Upper lobe of right lung (tissue), 1 donor: ENCODE measurements at places on chromosomes 6 and 20.

DNA sequence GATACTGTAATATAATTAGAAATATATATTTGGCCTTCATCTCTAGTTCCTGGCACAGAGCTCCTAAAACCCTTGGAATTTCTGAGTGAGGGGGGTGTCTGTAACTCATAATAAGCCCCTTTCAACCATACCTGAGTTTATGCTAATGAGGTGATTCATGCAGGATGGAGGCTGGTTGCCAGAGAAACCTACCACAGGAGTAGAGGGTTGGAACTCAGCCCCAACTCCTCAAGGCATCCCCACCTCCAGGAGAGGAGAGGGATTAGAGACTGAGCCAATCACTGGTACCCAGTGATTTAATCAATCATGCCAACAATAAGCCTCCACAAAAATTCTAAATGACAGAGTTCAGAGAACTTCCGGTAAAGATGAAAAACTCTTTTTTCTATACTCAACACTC lies 17.5 kb downstream of the UQCC1 start:
- DNase-seq, result no peak

GRCh38 chr6:45554591-45554990 lies 176.9 kb upstream of the SUPT3H start:
- no peak for DNase-seq

GRCh38 chr6:45681860-45682511 lies 304.3 kb upstream of the SUPT3H start:
- no peak for DNase-seq

GRCh38 chr6:148959008-148959407 lies 212.2 kb downstream of the UST start:
- DNase-seq, result no peak

DNA sequence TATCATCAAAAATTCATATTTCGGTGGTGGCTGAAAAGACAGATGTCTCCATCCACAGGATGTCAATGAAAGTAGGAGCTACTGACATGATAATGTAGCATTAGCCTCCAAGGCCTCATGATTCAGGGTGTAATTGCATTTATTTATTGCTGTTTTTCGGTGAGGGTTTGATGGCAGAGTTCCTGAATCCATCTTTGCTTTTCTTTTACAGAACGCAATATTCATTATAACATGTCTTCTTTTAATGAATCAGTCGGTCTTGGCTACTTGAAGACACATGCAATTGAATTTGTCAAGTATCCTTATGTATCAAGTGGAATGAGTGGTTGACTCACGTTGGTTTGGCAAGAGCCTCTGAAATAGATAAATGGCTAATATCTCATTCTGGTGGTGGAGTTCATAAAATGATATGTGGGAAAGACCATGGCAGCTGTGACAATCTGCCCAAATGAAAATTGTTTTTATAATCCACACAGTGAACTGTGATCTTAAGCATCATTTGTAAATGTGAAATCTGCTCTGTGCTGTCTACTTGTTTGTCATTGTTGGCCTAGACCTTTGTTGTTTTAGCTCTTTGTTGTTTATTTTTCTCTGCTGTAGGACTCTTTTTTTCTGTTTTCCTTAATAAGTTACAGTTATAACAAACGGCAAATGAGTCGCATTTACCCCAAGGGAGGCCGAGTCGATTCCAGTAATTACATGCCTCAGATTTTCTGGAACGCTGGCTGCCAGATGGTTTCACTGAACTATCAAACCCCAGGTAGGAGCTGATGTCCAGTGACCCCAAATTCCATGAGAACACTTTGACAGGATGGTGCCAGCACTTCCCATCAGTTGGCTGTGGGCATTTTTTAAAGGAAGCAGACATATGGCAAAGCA lies 105.7 kb upstream of the LAMP5 start:
- no peak for DNase-seq

GRCh38 chr20:17935186-17935585 lies 33.4 kb downstream of the SNX5 start:
- DNase-seq, result no peak

GRCh38 chr20:5153612-5154542 lies 27.1 kb downstream of the CDS2 start:
- DNase-seq, result no peak

DNA sequence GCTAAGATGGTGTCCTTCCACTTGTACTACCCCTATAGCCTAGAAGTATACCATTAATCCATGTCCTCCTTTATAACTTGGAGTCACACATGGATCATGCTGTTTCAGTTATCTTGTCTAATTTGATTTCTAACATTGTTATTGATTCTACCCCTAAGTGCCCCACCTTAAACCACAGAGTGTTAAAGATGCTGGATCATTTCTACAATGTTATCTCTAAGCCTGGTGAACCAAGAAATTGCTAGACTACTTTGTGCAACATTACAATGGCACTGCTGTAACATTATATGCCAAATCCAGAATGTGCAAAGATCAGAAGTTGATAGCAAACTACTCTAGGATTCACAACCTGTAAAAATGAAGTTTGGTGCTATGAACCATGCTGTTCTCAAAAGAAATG lies 1.7 kb downstream of the CGA start:
- no peak for DNase-seq

GRCh38 chr20:8291873-8292272 lies 159.8 kb downstream of the PLCB1 start:
- no peak for DNase-seq

GRCh38 chr6:157070403-157071107 lies 252.8 kb downstream of the TMEM242 start:
- no peak for DNase-seq

DNA sequence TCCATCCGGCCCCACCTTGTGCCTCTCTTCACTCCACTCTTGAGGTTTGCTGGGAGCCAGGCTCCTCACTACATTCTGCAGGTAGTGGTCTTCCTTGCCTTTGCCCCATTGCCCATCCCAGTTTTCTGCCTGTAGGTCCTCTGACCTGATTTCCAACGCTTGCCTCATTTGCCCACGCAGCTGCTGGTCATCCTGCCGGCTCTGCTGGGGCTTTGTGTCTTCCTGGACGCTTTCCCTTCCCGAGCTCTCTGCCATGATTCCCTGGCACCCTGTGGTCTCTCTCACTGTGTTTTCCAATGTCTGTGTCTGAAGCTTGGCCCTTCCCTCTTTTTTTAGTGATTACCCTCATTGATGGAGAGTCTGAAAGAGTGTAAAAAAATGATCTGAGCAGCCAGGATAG lies 451.6 kb downstream of the UTRN start:
- no peak for DNase-seq

- DNase-seq, result no peak
These were observed 456.2 kb downstream of the CD109 start for GRCh38 chr6:74152096-74152675.

GRCh38 chr6:41459738-41460137 lies 86.4 kb upstream of the FOXP4 start:
- no peak for DNase-seq

DNA sequence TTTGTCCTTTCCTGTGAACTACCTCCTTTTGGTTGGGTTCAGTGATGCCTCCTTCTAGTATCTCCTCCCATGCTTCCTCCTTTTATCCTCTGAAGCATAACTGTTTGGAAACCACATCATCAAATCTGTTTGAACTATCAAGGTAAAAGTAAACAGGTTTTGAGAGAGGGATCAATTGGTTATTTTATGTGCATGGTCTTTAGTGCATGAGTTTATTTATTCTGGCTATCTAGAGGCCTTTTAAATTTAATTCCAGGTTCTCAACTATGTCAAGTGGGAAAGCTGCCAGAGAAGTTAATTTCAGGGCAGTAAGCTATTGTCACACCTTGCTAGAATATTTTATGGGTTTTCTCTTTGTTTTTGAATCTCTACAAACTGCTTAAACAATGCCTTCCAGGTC lies 54.1 kb downstream of the WASF1 start:
- no peak for DNase-seq

- no peak for DNase-seq
These were observed 65.4 kb downstream of the ARHGAP18 start for GRCh38 chr6:129644567-129645015.

GRCh38 chr20:23536328-23536974 lies 31.8 kb downstream of the CST9L start:
- DNase-seq, result no peak

DNA sequence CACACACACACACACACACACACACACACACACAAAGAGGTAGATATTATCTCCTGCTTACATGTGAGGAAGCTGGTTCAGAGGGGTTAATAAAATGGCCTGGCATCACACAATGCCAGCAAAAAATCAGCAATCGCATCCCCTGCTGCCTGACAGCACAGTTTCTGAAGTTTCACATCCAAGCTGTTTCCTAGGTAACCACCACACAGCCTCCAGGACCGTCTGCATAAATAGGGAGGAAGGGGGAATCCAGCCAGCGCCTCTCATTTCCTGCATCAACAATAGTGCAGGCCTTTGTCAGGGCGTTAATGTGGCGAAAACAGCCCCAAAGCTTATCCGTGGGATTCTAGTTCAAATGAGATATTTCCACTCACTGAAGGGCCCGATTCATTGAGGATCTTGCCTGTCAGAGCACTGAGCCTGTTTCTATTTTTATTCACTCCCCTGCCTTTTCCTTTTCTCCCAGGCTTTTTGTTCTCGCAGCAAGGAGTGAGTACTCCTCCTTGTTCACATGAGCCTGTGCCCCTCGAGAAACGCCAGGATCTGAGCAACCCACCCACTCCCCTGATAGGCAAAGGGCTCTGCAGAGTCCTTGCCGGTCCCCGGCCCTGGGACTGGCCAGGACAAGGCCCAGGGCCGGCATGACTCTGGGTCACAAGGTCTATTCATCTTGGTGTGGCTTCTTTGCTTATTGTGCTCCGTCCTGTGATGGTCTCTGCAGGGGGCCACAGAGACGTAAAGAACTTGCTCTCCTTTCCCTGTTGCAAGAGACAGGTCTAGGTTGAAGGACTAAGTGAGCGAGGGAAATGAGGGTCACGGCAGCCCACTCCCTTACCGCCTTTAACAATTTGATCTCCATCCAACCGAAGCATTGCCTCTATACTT lies 32.7 kb downstream of the TUBB2B start:
- DNase-seq, result no peak

DNA sequence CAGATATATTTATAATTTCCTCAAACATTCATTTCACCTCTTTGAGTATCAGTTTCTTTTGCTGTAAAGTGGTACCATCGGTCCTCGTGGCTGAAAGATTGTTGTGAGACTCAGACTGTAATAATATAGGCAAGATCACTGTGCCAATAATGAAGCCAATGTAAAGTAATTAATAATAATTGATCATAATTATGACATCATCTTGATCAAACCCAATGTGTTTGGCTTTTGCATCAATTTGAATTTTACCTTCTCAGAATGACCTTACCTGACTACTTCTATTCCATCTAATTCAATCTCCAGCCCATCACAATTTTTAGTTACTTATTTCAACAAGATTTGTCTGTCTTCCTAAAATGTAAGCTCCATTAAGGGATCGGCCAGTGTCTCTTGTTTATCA lies 15.8 kb upstream of the MTRF1L start:
- no peak for DNase-seq

DNA sequence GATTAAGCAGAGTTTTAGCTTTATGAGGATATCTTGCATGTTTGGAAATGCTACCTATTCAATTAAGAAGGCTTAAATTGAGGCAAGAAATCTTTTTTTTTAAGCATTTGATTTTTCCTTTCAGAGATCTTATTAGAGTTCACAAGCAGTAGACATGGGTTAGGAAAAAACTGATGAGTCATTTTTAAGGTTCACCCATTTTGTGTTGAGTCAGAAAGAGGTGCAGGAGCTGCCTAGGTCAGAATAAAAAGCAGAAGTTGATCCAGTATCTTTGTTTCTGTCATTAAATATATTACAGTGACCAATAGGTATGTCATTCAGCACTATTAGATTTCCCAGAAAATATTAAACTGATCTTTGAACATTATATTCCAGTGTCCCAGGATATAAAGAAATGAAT lies 306.8 kb downstream of the LMBRD1 start:
- DNase-seq, result no peak

- peak; percentile 75 for DNase-seq
These were observed 44.2 kb downstream of the ZNF831 start for GRCh38 chr20:59207742-59208357.

- no peak for DNase-seq
These were observed 42.8 kb upstream of the LY86 start for GRCh38 chr6:6545616-6546317.

GRCh38 chr20:11437090-11437489 lies 480.6 kb upstream of the BTBD3 start:
- DNase-seq, result no peak
